Naive thymus-derived CD8-positive, alpha-beta T cell (primary cell): ENCODE measurements at places on chromosomes 13 and 19.

- no peak for DNase-seq
Measured at GRCh38 chr13:51444922-51445321, 7.9 kb downstream of the INTS6 start.

- no peak for DNase-seq
Measured at GRCh38 chr13:111474136-111475002, 153.9 kb downstream of the TEX29 start.

GRCh38 chr13:91280801-91281200, 66.7 kb upstream of the MIR17HG start:
- DNase-seq = no peak

- no peak for DNase-seq
Measured at GRCh38 chr13:75220238-75220542, 261.8 kb downstream of the TBC1D4 start.

- no peak for DNase-seq
Measured at GRCh38 chr13:20142023-20142926, 18.6 kb downstream of the GJA3 start.

DNA sequence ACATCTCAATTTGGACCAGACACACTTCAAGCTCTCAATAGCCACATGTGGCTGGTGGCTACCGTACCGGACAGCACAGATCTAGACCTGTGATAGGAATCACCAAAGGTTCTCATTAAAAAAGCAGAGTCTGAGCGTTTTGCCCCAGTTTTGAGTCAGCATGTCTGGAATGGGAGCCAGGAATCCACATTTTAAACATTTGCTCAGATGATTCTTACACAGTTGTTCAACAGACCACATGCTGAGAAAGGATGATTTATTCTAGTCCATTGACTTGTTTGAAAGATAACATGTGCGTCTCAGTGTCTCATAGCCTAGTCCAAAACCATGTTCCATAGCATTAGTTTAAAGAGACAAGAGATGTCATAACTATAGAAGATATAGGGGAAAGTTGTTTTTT, 53.4 kb downstream of the FLT3 start:
- no peak for DNase-seq

DNA sequence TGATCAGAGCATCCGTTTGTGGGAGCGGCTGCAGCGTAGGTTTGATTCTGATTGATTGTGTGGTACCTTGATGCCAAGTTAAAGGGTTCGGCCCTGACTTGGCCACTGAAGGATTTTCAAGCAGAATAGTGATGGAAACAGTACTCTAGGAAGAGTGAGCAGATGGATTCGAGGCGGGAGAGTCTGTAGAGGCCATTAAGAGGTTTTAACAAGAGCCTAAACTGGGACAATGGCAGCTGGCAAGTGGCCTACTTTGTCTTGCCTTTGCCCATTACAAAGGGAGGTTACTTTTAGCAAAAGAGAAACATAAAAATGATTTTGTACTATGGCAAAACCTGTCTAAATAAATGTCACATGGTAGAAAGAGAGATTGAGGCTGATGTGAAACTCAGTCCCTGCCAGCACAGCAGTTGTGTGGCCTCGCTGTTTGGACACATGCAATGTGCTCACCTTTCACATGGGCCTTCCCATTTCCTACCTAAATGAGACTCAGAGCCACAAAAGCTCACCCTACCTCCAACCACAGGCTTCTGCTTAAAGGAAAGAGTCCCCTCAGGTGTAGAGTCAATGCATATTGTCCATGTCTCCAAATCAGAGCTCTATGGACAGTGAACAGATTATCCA, 62.4 kb upstream of the RAP2A start:
- DNase-seq = no peak

- no peak for DNase-seq
Measured at GRCh38 chr19:41896581-41896942, 13.6 kb downstream of the ARHGEF1 start.

GRCh38 chr19:1857648-1858326, 5.6 kb downstream of the KLF16 start:
- no peak for DNase-seq
